ENCODE measurements at places on chromosomes 1 and 21. TPM values are rescaled to one million over a fixed set of nuclear protein-coding genes. Genes with fewer than 3 reads are reported as not detected.
A peak's percentile ranks its signal among the peaks of the same experiment; 100 is the strongest.

Gene NR0B2
- 10.4 TPM for total RNA-seq

Gene CACNA1S
- total RNA-seq = not detected

Gene NUAK2
- 8.7 TPM for total RNA-seq

Gene C4BPB
- 5.2 TPM for total RNA-seq

Gene NID1
- total RNA-seq = 4.0 TPM

Gene GJC2
- 0.69 TPM for total RNA-seq

Gene LCE3D
- total RNA-seq = not detected

Gene LCE1F
- not detected for total RNA-seq

Gene KRTAP11-1
- total RNA-seq = not detected

Gene WRAP73
- total RNA-seq = 9.3 TPM

Gene NIBAN1
- total RNA-seq = 43.5 TPM

Gene MYBPH
- total RNA-seq = not detected

GRCh38 chr1:163401211-163401610 is 79.5 kb downstream of the NUF2 start:
- H3K27ac ChIP-seq = no peak overlapping the region
- H3K27me3 ChIP-seq = no peaks in the 10 kb centered on the region
- DNase-seq = no peak
- no peaks in the 10 kb centered on the region for H3K36me3 ChIP-seq

DNA sequence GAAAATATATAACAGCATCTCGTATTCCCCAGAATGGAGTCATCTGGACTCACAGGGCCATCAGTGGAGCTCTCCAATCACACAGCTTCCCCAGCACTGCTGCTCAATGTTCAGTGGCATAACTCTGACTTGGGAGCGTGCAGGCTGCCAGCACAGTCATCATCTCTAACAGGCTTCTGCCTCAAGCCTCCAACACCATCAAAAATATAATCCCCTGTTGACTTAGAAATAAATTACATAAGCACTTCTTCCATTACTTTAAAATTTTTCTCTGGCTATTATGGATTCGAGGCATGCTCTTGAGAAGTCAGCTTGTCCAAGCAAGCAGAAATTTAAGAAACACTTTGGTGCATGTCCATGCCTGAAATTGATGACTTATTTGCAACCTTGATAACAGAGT is 6.2 kb downstream of the DUSP23 start:
- H3K4me3 ChIP-seq = no peak overlapping the region
- no peaks in the 10 kb centered on the region for H3K36me3 ChIP-seq

GRCh38 chr1:38991638-38992411 is 749 bp downstream of the AKIRIN1 start:
- H3K27ac ChIP-seq = peak overlapping the region; percentile 87
- peak; percentile 28 for DNase-seq
- H3K36me3 ChIP-seq = no peaks in the 10 kb centered on the region
- H3K27me3 ChIP-seq = no peaks in the 10 kb centered on the region
- peak overlapping the region; percentile 99 for H3K4me3 ChIP-seq

GRCh38 chr1:227869851-227870305 is 54.4 kb downstream of the PRSS38 start:
- no peaks in the 10 kb centered on the region for H3K36me3 ChIP-seq
- H3K27ac ChIP-seq = no peak overlapping the region
- no peak for DNase-seq
- H3K4me1 ChIP-seq = no peaks in the 10 kb centered on the region
- H3K4me3 ChIP-seq = no peak overlapping the region

DNA sequence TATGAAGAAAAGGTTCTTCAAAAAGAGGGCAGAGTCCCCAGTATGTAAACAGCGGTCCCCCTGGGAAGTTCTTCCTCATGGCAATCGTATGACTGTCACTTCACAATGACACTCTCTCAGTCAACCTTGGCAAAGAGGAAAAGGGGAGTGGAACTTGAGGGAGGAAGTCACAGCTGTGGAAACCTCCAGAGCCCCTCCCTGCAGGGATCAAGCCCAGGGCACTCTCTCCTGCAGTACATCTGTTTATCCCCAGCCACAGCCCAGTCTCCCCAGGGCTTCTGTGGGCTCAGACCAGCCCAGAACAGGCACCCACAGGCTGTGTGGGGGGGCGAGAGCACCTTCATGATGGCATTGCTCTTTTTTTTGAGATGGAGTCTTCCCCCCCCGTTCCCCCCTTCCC is 2.0 kb downstream of the ATP13A2 start:
- DNase-seq = no peak
- H3K36me3 ChIP-seq = peaks cover under 1% of the 10 kb centered on the region
- no peak overlapping the region for H3K27ac ChIP-seq
- H3K4me3 ChIP-seq = no peak overlapping the region
- peaks cover 18% of the 10 kb centered on the region for H3K4me1 ChIP-seq

- no peak overlapping the region for H3K4me3 ChIP-seq
- no peak for DNase-seq
- no peaks in the 10 kb centered on the region for H3K27me3 ChIP-seq
- H3K27ac ChIP-seq = no peak overlapping the region
- H3K36me3 ChIP-seq = no peaks in the 10 kb centered on the region
These were observed 37.7 kb upstream of the PTBP2 start for GRCh38 chr1:96683931-96684330.

DNA sequence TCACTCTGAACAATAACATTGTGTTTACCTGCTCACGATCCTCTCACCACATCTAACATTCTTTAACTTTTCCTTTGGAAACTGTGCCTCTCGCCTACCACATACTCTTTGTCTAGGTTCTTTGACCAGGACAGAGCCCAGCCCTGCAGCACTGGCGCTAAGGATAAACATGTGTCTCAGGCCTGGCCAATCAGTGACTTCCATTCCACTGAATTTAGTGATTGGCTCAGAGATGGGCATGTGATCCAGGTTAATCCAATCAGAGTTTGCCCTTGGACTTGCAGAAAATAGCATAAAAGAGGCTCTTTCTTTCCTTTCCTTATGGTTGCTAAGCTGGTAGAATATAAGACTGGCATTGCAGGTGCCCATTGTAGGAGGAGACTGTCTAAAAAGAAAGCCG is 605.7 kb downstream of the MATN1 start:
- H3K4me1 ChIP-seq = no peaks in the 10 kb centered on the region
- no peak overlapping the region for H3K4me3 ChIP-seq
- H3K36me3 ChIP-seq = no peaks in the 10 kb centered on the region
- DNase-seq = no peak

DNA sequence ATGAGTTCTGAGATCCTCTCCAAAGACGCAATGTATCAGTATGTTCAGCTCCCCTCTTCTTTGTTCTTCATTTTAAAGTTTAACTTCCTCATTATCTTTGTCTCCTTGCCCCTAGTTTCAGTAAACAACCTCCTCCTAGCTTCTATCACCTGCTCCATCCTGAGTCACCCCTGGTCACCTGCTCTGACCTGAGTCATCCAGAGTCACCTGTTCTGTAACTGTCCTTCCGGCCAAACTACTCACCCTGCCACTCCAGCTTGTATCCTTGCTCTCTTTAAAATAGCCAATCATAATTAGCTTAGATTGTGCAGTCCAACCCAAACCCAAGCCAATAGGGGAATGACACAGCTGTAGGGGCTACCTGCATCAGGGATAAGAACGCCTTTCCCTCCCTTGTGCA is 332.0 kb downstream of the OLFM3 start:
- DNase-seq = no peak
- no peak overlapping the region for H3K27ac ChIP-seq
- no peaks in the 10 kb centered on the region for H3K36me3 ChIP-seq
- no peaks in the 10 kb centered on the region for H3K4me1 ChIP-seq
- no peaks in the 10 kb centered on the region for H3K27me3 ChIP-seq

DNA sequence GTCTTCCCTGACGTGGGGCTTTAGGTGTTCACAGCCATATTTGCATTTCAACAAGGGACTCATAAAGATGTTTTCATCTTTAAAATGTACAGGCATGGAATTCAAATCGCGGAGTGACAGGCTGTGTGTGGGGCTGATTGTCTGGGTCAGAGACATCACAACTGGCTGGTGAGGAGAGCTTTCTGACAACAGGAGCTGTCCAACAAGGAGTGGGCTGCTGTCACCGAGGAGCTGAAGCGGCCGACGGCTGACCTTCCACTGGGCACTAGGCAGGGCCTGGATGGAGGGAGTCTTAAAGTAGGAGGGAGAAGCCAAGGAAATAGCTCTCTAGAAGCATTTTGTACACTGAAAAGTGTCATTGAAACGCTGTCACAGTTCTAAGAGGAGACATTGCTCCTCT is 30.5 kb upstream of the SCMH1 start:
- no peaks in the 10 kb centered on the region for H3K27me3 ChIP-seq
- no peak overlapping the region for H3K27ac ChIP-seq
- no peaks in the 10 kb centered on the region for H3K4me1 ChIP-seq
- H3K4me3 ChIP-seq = no peak overlapping the region
- H3K36me3 ChIP-seq = no peaks in the 10 kb centered on the region

DNA sequence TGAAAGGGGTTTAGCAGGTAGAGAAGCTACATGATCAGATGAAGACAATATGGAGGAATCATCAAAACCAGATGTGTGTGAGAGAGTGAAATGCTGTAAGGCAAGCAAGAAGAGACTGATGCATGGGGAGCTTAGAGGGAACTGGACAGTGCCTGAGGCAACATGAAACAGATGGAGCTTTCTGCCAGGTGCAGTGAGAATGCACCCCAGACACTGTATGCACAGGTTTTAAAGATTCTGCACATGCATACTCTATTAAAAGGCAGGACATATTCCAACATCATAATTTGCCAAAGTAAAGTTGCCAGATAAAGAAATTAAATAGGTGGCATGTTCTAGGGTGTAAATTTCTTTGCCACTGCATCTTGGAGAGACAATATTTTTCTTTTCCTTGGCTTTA is 200.1 kb downstream of the AMY1C start:
- DNase-seq = no peak
- H3K27ac ChIP-seq = no peak overlapping the region
- no peaks in the 10 kb centered on the region for H3K27me3 ChIP-seq
- no peaks in the 10 kb centered on the region for H3K36me3 ChIP-seq

- H3K4me3 ChIP-seq = no peak overlapping the region
- no peaks in the 10 kb centered on the region for H3K27me3 ChIP-seq
- H3K27ac ChIP-seq = no peak overlapping the region
- H3K4me1 ChIP-seq = no peaks in the 10 kb centered on the region
- H3K36me3 ChIP-seq = no peaks in the 10 kb centered on the region
These were observed 117.4 kb downstream of the NGF start for GRCh38 chr1:115220340-115221270.

GRCh38 chr1:16075337-16076030 is 2.0 kb upstream of the FAM131C start:
- no peak overlapping the region for H3K4me3 ChIP-seq
- DNase-seq = no peak
- no peaks in the 10 kb centered on the region for H3K4me1 ChIP-seq
- H3K36me3 ChIP-seq = no peaks in the 10 kb centered on the region
- H3K27me3 ChIP-seq = no peaks in the 10 kb centered on the region

- peaks cover 22% of the 10 kb centered on the region for H3K4me1 ChIP-seq
- DNase-seq = no peak
- H3K4me3 ChIP-seq = no peak overlapping the region
- no peak overlapping the region for H3K27ac ChIP-seq
- H3K27me3 ChIP-seq = no peaks in the 10 kb centered on the region
- H3K36me3 ChIP-seq = no peaks in the 10 kb centered on the region
These were observed 9.1 kb downstream of the TUFT1 start for GRCh38 chr1:151549199-151549598.

DNA sequence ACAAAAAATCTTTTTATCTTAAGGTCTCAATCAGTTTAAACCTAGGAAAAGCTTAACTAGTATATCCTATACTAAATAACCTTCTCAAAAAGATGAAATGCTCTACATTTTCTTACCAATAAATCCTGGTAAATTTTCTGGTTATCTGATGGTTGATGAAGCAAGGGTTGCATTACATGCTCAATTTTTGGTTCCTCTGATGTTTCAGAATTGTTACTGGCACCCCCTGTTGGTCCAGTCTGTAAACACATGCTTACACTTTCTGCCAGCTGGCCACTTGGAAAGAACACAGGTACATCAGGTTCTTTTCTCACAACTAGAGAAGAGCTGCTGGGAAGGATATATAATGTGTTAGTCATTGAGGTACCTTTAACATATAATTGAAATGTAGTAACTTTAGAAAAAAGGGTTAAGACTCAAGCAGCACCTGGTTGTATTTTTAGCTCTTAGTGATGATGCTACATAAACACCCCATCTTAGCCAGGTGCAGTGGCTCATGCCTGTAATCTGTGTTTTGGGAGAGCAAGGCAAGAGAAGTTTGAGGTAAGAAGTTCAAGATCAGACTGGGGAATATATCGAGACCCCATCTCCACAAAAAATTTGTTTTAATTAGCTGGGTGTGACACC is 30.9 kb upstream of the TAL1 start:
- no peaks in the 10 kb centered on the region for H3K36me3 ChIP-seq
- no peak overlapping the region for H3K4me3 ChIP-seq
- H3K4me1 ChIP-seq = no peaks in the 10 kb centered on the region
- no peak for DNase-seq
- H3K27me3 ChIP-seq = no peaks in the 10 kb centered on the region
- H3K27ac ChIP-seq = no peak overlapping the region

DNA sequence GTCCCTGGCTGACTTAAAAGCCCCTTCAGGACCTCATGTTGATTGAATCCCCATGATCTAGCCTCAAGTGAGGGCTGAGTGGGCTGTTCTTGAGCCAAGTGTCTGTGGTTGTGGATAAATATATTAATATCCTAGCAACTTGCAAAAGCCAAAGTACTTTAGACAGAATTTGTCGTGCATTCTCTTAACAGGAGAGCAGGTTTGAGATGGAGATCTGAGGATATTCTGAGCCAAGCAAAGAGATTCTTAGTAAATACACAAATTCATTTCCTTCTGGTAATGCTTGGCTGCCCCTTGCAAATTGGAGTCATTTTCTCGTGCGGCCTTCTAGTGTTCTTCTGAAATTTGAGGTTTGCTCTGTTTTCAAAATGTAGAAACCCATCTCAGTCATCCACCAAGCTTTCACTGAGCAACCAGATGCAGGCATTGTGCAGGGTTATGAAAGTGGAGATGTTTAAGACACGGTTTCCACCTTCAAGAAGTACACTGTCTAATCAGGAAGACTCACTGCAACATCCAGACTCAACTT is 242.1 kb upstream of the JUN start:
- no peak overlapping the region for H3K4me3 ChIP-seq
- no peaks in the 10 kb centered on the region for H3K27me3 ChIP-seq
- no peaks in the 10 kb centered on the region for H3K36me3 ChIP-seq
- no peak overlapping the region for H3K27ac ChIP-seq
- peaks cover 4% of the 10 kb centered on the region for H3K4me1 ChIP-seq

- peak overlapping the region; percentile 96 for H3K27ac ChIP-seq
- peak overlapping the region; percentile 86 for H3K4me3 ChIP-seq
- no peak for DNase-seq
- H3K4me1 ChIP-seq = peaks cover 36% of the 10 kb centered on the region
- no peaks in the 10 kb centered on the region for H3K27me3 ChIP-seq
These were observed 1.4 kb downstream of the DENND1B start for GRCh38 chr1:197773856-197774255.

DNA sequence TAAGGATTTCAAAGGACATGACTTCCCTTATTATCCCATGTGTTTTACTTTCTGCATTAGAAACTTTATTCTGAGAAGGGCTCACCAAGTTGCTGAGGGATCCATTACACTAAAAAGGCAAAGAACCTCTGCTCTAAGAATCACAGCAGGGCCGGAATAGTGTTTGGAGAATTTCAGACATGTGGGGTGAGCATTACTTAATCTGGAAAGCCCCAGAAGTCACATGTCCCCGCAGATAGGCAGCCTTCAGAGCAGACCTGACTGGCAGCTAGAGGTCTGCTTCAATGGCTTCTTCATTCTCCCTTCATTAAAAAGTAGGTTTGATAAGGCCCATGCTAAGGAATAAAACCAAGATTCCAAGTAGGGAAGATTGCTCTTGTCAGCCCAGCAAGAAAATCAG is 52.6 kb upstream of the RBM15 start:
- no peaks in the 10 kb centered on the region for H3K27me3 ChIP-seq
- no peaks in the 10 kb centered on the region for H3K4me1 ChIP-seq
- no peak overlapping the region for H3K4me3 ChIP-seq
- no peak for DNase-seq
- H3K27ac ChIP-seq = no peak overlapping the region

GRCh38 chr1:59431566-59432294 is 134.8 kb downstream of the FGGY start:
- no peak overlapping the region for H3K27ac ChIP-seq
- no peak overlapping the region for H3K4me3 ChIP-seq
- no peaks in the 10 kb centered on the region for H3K27me3 ChIP-seq
- no peaks in the 10 kb centered on the region for H3K36me3 ChIP-seq
- peaks cover 11% of the 10 kb centered on the region for H3K4me1 ChIP-seq
